ENCODE measurements at places on chromosomes 3 and 15. TPM values are rescaled to one million over a fixed set of nuclear protein-coding genes. Genes with fewer than 3 reads are reported as not detected.

The P2RY1 gene
- total RNA-seq, result 4.8 TPM

- no peak for DNase-seq
Measured at GRCh38 chr3:171339598-171339997, 120.6 kb downstream of the TNIK start.

DNA sequence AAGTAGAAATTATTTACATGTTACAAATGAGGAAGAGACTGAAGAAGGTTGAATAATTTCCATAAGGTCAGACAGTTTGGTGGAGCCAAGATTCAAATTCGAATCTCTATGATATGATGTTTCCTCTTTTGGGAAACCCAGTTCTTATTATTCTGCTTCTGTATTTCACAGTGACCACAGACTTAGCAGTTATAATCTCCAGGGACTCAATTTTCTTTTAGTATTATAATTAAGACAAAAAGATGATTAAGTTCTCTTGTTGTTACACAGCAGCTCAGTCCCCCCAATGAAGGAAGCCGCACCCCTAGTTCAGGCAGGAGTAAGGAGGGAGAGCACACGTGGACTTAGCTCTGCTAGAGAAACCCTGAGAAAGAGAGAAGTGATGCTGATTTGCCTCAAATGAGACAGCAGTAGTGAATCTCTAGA lies 130.6 kb downstream of the CCNL1 start:
- DNase-seq, result no peak

The GOLGA8F gene
- total RNA-seq, result not detected

DNA sequence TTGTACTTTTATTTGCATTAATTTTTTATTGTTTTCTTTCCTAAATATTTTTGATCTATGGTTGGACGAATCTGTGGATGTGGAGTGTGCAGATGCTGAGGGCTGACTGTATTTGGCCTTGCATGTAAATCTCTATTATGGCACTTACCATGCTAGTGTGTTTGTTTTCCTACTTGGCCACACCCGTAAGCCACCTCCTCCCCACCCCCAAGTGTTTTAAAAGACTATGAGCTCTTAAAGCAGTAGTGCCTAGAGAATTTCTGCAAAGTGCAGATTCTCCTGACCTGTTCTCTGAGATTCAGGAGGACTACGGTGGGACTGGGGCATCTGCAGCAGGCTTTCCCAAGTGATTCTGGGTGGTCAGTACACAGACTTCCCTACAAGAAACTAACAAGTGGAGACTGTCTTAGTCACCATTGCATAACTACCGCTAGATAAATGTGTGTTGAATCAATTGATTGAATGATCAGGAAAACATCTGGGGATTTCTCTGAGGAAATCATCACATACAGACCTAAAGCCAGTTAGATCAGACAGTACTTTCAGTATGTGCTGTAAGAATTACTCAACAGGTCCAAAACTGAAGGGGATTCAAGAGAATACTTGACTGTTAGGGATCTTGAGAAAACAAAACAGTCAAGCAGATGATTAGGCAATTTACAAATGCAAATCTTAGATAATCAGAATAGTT lies 6.2 kb upstream of the TIPARP start:
- no peak for DNase-seq

DNA sequence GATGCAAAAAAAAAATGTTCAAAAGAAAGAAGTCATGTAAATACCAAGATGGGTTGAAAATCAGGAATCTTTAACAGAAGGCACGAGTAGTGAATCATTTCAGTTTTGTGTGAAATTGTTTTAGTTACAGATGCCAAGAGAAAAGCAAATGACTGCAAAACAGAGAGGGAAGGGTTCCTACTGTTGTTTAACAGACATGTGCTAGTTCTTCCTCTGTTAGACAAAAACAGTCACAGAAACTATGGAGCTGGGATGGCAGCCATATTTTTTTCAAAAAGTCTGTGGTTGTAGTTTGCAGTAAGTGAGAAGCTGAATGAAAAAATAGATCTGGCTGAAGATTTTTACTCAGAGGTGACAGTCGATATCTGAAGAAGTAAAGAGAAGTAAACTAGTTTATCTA lies 511.9 kb downstream of the ZIC1 start:
- DNase-seq, result no peak

DNA sequence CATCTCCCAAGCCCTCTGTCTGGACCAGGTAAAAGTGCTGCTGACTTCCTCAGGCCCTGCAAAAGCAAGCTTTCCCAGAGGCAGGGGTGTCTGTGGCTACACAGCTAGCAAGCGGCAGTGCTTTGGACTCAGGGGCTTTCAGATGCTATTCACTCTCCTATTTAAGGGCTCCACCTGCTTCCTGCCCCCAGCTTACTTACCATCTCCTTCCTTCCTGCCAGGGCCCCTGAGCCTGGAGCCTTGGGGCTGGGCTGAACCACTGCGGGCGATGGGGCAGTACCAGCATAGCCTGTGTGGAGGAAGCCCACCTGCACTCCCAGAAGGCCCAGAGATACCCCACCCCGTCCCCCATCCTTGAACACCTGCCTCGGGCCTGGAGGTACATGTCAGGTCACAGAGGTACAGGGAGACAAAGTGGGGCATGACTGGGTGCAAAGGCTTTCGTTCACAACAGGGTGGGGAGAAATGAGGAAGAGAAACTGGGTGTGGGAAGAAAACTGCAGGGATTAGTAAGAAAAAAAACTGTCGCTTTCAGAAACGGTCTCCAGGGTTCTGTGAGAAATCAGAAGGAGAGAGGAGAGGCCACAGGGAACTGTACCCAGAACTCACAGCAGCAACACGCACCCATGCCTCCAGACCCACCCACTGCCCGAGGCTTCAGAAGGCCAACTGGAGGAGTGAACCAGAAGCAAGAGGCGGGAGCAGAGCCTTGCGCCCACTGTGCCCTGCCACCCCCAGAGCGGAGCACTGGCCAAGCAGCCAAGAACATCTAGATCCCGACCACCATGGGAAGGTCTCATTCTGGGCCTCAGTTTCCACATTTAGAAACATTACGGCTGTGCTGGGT lies 49.5 kb downstream of the CCDC12 start:
- no peak for DNase-seq

GRCh38 chr15:63815796-63816533 lies 17.8 kb downstream of the HERC1 start:
- DNase-seq, result peak; percentile 27

The CPLX3 gene
- total RNA-seq, result not detected

DNA sequence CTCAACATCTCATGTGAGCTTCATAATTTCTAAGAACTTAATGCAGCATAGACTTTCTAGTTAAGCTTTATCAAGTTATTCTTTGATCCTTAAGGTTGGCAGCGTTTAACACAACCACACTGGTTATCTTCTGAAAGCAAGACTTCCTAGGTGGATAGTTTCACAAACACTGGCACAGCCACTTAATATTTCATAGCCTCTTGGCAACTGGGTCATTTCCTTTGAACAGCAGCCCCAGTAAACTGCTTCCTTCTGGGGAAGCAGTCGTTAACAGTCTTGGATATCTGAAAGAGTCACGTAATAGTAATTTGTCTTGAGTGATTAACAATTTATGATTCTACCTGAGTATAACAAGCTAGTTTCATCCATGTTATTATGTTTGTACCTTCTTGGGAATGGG lies 45.9 kb upstream of the ABHD10 start:
- DNase-seq, result no peak

- DNase-seq, result no peak
Measured at GRCh38 chr3:196163666-196164493, 47.3 kb downstream of the ZDHHC19 start.

Data from SK-MEL-5 (cell line).